ENCODE measurements at places on chromosomes 11 and 22.

GRCh38 chr22:32854351-32854804 lies 52.9 kb downstream of the TIMP3 start:
- DNase-seq: no peak

GRCh38 chr11:62179995-62180394 lies 10.0 kb upstream of the SCGB1D1 start:
- DNase-seq: no peak

DNA sequence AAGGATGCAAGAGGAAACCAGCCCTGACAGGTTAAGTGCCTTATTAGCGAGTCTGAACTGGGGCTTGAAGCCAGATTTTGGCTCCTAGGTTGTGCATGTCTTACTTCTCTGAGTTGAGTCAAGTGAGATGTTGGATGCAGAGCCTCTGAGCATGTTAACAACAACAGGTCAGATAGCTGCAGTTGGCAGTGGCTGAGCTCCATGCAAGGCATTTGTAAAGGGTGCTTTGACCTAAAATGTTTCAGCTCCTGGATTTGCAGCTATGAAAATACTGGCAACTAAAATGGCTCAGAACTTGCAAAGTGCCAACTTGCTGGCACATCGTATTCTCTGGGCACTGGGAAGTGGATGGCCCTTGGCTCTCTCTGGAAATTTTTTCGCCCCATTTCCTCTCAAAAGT lies 16.4 kb upstream of the CSRP3 start:
- DNase-seq: no peak

GRCh38 chr11:67436459-67437081 lies 912 bp downstream of the PTPRCAP start:
- DNase-seq: no peak

GRCh38 chr11:2517386-2518064 lies 72.7 kb downstream of the KCNQ1 start:
- no peak for DNase-seq

- no peak for DNase-seq
Measured at GRCh38 chr11:95218149-95218548, 12.9 kb downstream of the SESN3 start.

GRCh38 chr11:111598559-111598958 lies 3.7 kb upstream of the SIK2 start:
- DNase-seq: no peak

- DNase-seq: no peak
Measured at GRCh38 chr22:30228509-30229359, 17.8 kb downstream of the LIF start.

- no peak for DNase-seq
Measured at GRCh38 chr11:105103336-105103735, 36.2 kb downstream of the CARD18 start.

DNA sequence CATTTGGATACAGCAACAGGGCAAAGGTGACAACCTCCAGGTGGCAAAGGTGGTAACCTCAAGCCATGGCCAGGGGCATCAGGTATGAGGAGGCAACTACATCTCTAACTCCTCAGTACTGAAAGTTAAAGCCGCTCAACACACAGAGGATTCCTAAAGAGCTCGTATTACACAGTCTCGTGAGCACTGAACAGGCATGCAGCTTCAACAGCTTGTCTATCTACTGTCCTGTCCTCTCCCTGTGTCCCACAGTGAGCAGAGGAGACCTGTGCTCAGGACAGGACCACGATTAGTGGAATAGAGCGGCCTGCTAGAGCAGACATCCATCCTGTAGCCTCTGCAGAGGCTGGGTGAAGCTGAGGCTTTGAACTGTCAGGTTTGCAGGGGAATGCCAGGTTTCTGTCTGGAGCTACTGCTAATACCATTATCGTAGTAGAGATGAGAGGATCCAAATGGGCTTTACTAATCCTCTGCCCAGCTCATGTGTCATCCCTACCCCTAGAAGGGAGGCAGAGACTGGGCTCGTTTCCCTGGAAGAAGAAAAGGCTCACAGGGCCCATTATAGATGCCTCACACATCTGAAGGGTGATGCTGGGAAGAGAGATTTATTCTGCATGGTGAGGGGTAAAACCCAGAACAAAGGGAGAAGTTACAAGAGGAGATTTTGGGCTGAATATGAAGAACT lies 415.2 kb downstream of the LARGE1 start:
- no peak for DNase-seq

DNA sequence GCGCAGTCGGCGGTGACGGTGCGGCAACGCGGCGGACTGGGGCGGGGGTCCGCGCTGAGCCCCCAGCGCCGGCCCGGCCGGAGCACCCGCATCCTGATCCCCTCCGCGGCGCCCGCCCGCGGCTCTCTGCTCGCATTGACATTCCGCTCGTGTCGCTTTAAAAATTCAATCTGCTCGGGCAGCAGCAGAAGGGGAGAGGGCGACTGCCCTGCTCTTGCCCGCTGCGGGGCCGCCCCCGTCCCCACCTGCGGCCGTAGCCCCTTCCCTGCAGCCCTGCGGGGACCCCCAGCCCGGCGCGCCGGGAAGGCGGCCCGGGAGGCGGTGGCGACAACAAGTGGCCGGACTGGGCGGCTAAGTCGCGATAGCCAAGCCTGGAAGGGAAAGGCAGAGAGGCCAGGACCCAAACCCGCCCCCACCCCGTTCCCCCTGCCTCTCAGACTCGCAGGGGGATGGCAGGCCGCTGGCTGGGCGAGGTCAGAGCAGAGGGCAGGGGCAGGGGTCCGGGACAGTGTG lies 1.1 kb downstream of the CABP7 start:
- DNase-seq: no peak

DNA sequence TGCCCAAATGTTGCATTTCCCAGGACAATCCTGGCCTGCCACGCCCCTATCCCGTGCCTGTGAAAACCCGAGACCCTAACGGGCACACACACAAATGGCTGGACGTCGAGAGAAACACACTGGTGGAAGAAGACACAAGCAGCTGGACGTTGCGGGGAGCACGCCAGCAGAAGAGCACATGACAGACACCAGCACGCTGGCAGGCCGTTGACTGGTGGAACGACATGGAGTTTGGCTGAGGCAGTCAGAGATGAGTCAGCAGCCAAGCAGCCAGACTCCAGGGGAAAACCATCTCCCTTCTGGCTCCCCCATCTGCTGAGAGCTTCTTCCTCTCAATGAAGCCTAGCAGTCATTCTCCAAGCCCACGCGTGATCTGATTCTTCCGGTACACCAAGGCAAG lies 606.7 kb upstream of the LRRC4C start:
- no peak for DNase-seq

DNA sequence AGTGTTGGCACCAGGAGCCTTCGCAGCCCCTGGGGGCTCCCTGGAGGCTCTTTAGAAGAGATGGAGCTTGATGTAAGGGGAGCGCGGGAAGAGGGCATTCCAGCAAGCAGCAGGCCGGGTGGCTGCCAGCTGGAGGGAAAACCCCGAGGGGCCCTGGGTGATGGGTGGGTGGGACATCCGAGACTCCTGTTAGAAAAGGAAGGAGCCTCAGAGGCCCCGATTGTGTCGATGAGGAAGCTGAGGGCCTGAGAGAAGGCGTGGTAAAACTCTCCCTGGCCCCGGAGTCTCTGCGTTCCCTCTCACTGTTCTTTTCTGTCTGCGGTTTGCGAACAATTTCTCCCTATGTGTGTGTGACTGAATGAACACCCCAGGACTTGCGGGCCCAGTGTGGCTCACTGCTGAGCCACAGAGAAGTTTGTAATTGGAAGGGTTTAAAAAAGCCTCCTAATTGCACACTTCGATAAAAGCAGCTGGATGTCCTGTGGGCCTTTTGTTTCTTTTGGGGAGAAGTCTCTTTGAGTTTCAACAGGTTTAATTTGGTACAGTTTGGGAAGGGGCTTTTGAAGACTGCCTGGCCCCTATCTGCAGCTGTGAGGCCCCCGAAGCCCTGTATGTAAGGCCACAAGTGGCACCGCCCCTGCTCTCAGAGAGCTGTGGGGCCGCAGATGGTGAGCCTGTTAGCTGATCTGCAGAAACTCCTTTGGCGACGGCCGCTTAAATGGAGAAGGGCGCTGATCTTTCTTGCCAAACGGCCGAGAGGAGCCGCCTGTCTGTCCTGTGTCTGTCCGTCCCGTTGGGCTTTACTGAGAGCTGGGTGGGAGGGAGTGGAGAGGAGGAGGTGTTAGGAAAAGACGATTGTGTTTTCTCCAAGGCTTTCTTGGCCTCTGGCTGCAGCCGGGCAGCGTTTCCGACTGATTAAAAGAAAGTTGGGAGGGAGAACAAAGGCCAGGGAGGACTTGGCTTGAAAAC lies 2.0 kb downstream of the FBLN1 start:
- DNase-seq: no peak

DNA sequence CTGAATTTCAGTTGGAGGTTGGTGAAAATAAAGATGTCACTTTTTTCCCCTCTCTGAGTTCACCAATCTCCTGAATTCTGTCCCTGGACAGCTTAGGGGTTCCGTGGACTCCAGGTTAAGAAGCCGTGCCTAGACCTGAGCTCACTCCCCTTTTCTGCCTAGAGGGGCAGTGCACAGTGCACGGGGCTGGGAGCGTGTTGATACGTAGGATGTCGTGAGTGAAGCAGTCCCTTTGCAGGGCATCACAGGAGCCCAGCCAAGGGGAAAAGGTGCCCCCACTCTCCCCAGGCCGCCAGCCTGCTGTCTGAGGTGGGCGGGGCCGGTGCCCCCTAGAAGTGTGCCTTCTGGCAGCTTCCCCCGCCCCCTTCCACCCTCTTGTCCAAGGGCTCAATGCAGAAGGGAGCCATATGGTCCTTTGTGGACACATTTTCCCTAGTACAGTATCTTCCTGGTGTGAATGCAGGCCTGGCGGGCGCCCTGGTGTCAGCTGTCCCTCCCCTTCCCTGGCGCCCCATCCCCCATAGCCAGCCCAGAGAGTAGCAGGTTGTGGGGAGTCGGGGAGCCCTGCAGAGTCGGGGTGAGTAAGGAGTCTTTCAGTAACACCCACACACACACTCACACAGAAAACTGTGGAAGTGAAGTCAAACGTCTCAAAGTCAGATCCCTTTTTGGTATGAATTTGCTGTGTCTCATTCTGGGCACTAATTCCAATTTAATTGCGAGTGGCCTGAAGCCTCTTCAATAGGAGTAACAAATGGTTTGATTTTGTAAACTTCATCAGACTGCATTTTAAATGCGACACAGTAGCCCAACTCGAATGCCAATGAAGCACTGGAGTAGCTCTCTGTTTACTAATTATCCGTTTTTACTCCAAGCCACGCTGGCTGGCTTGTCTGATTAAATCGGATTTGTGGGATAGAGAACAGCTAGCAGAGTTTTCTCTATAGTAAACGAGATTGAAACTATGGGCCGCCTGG lies 67.5 kb upstream of the NNMT start:
- no peak for DNase-seq

- no peak for DNase-seq
Measured at GRCh38 chr11:74134661-74135060, 36.1 kb downstream of the C2CD3 start.

DNA sequence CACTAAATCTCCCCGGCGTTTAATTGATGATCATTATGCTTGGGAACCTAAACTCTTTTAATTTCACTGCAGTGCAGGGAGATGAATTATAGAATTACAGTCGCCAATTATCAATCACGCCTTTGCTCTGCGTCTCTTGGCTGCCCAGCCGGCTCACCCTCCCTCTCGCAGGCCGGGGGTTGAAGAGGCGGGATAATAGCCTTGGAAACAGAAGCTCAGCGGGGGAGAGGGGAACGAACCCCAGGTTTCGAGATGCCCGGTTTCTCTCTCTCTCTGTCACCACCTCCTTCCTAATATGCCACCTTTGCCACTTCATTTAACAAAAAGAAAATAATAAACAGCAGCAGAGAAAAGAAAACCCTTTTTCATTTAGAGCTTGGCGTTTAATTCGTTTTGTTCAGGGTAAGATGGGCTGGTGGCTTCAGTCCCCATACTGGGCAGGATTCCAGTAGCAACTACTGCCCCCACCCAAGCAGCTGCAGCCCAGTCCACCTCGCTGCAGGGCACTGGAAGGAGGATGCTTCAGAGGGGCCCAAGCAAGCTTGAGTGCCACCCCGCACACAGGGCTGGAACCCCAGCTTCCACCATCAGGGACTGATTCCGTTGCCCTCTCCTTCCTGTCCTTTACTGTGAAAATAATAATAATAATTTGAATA lies 271.7 kb downstream of the BUD13 start:
- DNase-seq: no peak

GRCh38 chr11:6523253-6523652 lies 26.2 kb downstream of the DNHD1 start:
- no peak for DNase-seq

DNA sequence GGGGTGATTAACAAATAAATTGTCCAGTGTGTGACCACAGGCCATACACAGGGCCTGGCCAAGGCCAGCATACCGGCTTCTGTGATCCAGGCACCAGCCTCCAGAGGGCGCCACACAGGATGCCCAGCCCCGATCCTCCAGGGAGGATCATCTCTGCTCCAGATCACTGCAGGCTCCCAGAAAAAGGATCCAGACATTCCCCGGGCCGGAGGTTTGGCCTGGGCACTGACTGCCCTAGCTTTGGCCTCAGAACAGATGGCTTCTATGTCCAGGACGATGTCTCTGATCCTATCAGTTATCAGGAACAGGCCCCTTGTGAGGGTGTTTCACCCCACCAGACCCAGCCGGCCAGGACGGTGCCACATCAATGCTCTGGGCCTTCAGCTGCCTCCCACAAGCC lies 74.5 kb upstream of the LMO1 start:
- peak; percentile 79 for DNase-seq

DNA sequence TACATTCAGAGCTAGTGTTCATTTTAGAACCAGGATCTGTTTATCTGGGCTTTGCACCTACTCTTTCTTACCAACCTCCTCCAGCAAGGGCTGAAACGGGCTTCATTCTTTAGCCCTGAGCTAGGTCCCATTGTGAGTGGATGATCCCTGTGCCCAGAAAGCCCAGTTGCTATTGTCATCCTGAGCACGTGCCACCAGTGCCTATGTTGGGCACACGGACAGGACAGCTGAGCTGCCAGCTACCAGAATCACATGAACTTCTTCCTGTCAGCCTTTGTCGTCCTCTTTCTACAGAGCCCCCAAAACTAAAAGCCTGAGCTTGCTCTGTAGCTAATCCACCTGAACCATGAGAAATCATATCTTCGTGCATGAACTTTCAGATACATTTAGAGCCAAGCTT lies 74.4 kb upstream of the NTM start:
- no peak for DNase-seq

- DNase-seq: no peak
Measured at GRCh38 chr22:47736186-47737034, 974.0 kb downstream of the TBC1D22A start.

- no peak for DNase-seq
Measured at GRCh38 chr11:26761361-26761809, 39.5 kb upstream of the SLC5A12 start.

DNA sequence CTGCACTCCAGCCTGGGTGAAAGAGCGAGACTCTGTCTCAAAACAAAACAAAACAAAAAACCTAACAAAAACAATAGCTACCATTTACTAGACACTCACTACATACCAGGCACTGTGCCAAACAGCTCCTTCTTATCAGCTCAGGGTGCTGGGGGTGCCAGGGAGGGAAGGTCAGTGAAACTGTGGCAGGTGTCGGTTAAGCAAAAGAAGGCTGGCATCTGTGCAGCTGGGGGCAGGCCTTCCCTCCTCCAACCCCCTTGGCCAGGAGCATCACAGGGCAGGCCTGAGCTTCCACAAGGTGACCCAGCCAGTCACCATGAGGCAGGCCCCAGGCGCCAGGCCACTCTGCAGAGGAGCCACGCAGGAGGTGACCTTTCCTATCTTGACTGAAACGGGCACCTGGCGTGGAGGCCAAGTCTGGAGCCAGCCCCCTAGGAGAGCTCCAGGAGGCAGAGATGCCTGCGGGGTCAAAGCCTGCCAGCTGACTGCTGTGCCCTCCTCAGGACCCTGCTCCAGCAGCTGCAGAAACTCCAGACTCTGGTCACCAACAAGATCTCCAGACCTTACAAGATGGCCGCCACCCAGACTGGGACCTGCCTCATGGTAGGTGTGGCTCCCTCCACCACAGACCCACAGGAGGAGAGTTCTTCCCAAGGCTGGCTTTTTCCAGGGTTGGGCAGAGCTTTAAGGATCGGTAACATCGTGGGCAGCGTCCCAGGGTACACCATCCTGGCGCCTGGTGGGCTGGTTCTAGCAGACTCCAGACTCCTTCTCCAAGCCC lies 31.3 kb upstream of the DGKZ start:
- DNase-seq: no peak
